ENCODE measurements at places on chromosomes 6 and 20.

DNA sequence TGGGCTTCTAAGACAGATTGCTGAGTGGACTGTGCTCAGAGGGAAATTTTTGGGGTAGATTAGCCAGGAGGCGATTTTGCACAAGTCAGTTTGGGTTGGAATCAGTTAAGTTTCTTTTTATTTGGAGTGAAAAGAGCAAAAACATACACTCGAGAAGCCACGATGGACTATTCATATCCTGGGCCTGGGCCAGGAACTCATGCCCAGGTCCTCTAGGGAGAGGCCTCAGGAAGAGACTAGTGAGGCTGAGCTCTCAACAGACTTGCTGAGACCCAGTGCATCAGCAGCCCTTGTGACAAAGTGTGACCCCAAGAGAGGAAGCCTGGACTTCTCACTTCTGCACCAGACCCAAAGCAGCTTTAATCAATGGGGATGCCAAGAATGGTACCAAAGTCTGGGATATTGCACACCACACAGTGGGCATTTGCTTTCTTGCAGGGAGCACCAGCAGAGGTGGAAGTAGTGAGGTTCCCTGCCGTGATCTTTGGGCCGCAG lies 61.6 kb upstream of the MAFB start:
- no peak for DNase-seq

DNA sequence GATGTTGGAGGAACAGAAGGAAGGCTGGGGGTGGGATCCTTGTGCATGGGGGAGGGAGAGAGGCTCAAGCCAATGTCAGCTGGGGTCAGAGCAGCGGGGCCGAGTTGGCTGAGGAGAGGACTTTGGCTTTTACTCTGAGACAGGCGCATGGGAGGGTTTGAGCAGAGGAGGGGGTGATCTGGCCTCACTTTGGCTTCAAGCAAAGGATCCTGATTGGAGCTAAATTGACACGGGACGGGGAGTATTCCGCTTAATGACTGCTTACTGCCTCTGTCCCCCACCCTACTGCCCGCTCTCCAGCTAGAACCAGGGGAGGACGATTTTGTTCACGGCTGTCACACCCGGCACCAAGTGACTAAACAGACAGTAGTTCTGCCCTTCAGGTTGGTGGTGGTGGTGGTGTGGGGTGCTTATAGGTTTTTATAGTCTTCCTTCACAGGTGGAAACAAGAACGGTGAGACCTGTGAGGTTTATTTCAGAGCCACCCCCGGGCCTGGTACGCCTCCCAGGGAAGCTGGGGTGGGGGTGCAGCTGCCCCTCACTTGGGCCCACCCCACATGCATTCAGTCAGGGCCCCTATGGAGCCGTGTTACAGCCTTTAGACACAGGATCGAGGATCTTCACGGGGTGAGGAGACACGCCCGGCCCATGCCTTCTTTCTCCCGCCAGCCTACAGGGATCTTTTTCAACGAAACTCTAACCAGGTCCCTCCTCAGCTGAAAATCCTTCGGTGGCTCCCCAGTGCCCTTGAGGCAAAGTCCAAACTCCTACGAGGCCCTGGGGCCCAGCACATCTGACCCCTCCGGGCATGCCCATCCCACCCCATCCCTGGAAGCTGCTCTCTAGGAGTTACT lies 1.3 kb upstream of the SNAI1 start:
- DNase-seq, result no peak

- no peak for DNase-seq
These were observed 296.6 kb upstream of the MANEA start for GRCh38 chr6:95280686-95281273.

DNA sequence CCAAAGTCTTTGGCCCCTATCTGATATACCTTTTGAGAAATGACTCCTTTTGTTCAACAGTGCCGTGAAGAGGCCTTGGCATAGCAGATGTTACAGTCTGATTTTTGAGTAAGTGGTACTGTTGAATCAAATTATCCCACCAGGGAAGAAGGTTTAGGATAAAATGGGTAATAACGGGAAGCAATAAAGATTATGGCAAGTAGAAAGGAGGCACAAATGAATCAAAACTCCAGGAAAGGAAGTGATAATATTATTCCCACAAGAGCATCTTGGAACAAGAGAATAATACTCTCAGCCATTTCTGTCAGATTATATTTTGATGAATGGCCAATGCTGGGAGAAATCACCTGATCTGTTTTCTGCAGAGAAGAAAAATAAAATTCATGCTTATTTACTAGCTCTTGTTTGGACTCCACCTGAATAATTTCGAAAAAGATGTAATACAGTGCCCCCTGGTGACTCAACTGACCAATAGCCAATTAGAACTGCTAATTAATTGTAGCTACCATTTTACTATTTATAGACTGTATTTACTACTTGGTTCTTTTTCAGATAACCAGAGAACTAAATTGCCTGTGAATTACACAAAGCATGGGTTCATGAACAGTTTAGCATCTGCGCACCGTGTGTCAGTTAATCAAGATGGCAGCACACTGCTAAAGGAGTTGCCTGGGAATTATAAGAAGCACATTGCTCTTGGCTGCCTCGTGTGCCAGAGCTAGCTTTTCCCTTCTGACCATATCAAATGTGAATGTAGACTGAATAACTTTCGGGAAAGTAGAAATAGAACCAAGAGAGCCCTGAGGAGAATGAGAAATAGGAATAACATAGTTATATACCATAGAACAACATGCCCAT lies 78.5 kb upstream of the TRDN start:
- no peak for DNase-seq

DNA sequence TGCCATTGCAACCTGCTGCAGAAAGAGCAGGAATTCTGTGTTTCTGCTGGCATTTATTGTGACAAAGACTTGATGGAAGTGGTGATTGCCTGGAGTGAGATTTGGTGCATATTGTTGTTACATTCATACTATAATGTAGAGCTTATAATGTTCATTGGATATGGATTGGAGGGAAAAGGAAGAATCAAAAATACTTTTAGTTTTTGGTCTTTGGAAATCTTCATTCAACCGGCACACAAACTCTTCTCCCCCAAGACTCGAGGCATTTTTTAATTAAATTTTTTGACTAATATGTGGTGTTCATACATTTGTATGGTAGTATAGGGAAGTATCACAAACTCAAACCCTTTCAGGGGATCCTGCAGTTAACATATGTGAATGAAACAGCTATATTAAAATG lies 380.8 kb downstream of the DOK5 start:
- no peak for DNase-seq

- no peak for DNase-seq
These were observed 2.6 kb downstream of the NCOA5 start for GRCh38 chr20:46087161-46087560.

- DNase-seq, result no peak
These were observed 5.1 kb upstream of the DEF6 start for GRCh38 chr6:35292494-35292893.

DNA sequence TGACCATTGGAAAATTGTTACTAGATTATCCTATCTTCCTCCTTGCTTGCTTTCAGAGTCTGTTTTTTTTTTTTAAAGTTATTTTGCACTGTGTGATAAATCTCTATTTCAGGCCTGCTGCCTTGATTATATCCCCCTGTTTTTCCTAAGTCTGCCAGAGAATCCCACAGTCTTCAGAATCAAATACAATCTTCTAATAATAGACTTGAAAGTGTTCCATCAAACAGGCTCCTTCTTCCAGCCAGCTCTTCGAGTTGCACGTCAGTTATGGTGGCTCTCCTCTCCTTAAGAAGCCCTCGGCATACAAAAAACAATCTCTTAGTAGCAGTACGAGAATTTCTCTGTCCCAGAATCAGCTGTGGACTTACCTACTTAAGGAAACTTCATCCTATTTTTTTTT lies 92.9 kb upstream of the NOX3 start:
- DNase-seq, result no peak

DNA sequence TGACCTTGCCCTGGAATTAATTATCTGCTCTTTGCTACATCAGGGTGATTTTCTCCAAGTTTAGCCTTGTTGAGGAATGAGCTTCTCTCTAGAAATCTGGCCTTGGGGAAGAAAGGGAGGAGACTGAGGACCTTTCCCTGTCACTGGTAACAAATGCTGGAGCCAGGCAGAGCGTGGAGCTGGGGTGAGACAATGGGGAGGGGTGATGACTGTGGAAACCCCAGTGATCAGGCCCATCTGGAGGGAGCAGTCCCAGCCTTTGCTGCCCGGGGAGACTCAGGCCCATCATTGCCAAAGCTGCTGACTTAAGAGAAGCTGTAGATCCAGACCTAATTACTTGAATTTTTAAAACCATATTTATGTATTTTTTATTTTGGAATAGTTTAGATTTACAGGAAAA lies 31.3 kb downstream of the BCAS4 start:
- no peak for DNase-seq

DNA sequence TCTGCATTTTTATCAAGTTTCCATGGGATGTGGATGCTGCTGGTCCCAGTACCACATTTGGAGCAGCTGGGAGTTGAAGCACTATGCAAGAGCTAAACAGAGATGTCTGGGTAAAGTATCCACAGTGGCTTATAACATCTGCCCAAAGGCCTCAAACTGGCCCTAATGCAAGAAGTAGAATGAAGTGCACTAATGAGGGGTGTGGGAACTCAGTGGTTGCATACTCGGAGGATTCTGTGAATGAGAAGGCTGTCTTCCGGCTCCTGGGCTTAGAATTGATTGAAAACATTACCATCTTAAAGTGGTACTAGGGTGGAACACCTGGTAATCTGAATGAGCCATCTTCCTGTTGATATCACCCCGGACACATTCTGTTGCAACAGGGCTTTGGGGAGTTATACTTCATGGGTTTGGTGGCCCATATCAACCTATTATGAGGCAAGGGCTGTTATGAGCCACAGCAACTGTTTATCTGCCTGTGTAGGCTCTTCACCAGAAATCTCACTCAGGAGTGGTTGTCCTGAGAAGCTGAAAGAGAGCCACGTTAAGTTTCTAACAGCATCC lies 54.7 kb upstream of the SNRPB2 start:
- no peak for DNase-seq

DNA sequence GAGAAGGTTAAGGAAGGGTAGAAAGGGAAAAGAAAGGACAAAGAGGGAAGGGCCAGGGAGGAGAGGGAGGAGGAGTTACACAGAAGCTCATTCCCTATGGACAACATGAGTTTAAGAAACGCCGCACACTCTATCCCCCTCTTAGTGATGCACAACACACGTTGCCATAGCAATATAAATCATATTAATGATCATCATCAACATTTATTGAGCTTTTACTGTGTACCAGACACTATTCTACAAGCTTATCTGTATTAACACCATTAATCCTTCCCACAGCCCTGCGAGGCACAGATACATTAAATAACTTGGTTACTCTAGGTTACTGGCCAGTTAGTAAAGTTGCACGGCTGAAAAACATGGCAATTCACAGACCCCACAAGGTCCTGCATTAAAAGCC lies 234.8 kb downstream of the PTPRT start:
- DNase-seq, result no peak

GRCh38 chr6:41334482-41335040 lies 847 bp upstream of the NCR2 start:
- no peak for DNase-seq

DNA sequence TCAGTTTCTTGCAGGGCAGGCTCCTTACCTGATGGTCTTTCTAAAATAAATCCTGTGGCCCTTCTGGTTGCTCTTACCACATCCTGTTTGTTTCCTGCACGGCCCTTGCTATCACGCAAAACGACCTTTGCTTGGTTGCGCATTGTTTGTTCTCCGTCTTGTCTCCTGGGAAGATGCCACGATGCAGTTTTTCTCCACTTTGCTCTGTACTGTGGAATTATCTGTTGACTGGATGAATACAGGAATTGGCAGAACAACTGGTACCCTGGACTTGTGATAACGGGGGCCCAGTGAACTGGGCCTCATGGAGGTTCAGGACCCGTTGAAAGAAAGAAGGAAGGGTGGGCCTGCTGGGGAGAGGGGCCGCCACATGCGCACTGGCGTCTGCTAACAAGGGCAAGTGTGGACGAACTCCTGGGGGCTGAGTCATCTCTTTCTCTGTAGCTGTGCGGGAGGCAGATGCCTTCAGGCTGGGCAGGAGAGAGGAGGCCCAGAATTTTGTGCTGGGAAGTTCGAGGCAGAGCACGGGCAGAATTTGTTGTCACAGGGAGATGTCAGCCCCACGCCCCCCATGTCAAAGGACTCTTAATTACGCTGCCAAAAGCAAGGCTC lies 139.9 kb downstream of the BMP7 start:
- no peak for DNase-seq

GRCh38 chr6:126743076-126743475 lies 375.4 kb upstream of the RSPO3 start:
- DNase-seq, result no peak

DNA sequence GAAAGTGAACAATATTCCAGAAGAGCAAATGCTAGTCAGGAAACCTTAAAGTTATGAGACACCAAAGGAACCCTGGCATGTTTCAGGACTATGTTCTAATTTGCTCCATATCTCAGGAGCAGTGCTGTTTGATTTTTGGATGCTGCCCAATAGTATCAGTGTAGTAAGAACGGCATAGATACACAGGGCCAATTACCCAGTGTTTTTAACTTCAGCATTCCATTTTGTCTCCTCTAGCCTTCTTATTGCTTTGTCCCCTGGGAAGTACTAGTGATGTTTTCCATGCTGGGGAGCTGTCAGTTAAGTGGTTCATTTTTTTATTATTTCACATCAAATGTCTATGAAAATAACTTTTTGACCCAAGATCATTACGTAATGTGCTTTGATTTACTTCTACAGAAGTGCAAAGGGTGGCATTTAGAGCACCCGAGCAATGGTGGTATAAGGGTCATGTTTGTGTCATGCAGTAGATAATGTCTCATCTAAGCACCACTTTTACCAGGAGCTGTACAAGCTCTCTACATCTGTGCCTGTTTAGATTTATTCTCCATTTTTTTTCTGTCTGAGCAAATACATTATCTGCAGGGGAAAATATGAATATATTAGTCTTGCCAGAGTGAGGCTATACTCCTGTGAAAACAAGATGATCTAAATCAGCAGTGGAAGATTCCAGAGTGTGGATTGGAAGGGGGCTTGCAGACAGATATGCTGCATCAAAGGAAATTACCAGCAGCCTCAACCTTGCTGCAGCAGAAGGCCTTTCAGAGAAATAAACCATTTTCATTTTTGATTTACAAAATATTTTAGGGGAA lies 198.8 kb upstream of the OPRM1 start:
- DNase-seq, result no peak

DNA sequence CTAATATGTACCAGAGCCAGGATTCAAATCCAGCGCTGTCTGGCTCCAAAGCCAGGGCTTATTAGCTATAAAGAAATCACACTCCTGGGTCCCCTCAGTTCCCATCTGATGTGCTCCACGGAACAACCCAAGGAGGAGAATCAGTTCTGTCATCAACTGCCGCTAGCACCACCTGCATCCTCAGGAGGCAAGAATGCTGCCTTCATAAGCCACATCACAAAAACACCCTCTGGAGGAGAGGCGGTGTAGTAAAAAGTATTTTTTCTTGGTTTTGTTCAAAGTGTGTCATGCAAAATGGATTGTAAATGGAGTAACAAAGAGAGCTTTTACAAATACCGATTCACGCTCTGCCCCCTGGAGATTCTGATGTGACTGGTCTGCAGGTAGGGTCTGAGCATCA lies 57.1 kb downstream of the TNFRSF21 start:
- no peak for DNase-seq

Data from esophagus squamous epithelium (tissue), 5 donors.